ENCODE measurements at places on chromosomes 11 and 22.

GRCh38 chr11:124727474-124727873, 12.3 kb upstream of the NRGN start:
- DNase-seq: no peak

DNA sequence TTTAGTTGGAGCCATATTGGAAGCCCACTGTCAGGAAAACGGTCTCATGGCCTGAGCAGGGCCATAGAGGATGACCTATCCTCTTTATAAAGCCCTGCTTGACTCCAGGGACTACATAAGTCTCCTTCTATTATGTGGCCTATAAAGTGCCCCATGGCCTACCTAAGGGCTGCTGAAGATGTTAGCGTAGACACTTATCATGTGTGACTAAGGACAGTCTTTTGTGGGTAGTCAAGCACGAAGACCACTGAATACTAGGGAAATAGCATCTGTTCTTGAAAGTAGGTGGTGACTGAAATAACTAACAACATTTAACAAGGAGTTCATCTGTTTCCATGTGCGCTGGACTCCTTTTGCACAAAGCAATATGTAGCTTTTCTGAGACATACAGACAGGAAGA, 117.1 kb downstream of the SWAP70 start:
- no peak for DNase-seq

GRCh38 chr11:36436064-36436463, 74.0 kb downstream of the TRAF6 start:
- no peak for DNase-seq

DNA sequence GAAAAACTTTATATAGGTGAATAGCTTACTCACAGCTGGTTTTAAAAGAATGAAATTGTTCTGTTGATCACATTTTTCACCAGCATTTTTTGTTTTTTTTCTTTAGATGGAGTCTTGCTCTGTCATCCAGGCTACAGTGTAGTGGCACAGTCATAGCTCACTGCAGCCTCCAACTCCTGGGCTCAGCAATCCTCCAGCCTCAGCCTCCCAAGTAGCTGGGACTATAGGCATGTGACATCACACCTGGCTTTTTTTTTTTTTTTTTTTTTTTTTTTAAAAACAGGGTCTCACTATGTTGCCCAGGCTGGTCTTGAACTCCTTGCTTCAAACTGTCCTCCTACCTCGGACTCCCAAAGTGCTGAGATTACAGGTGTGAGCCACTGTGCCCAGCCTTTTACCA, 3.6 kb downstream of the PACS1 start:
- no peak for DNase-seq

- DNase-seq: no peak
Measured at GRCh38 chr22:38257650-38258250, 15.1 kb downstream of the TMEM184B start.

- DNase-seq: no peak
Measured at GRCh38 chr22:17872471-17872870, 98.2 kb upstream of the BID start.

DNA sequence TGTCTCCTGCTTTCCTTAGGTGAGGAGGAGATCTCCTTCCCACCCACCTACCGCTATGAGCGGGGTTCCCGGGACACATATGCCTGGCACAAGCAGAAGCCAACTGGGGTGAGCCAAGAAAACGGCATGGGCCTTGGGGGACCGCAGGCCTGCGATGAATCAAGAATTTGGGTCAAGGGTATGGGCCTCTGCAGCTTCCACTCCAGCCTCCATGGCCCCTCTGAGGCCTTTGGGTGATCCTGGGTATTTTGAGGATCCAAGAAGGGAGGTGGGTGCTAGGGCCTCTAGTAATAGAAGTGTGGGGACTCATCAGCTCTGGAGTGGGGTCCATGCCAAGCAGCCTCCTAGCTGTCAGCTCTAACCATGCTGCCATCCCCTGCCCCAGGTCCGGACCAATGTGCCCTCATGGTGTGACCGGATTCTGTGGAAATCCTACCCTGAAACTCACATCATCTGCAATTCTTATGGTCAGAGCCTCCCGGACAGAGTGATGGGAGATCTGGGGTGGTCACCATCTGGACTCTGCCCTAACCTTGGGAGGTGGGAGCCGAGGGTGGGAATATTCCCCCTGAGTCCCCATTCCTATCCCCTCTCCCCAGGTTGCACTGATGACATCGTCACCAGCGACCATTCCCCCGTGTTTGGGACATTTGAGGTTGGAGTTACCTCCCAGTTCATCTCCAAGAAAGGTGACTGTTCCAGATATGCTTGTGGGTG, 8.6 kb downstream of the INPPL1 start:
- DNase-seq: no peak

GRCh38 chr22:46762238-46763050, at the start of gene TBC1D22A:
TSS of gene TBC1D22A (plus strand) at chr22:46762650. CDS start at chr22:46762787, 137 bp downstream.
- DNase-seq: peak; percentile 97

GRCh38 chr11:35390737-35391682, 28.3 kb downstream of the SLC1A2 start:
- no peak for DNase-seq

- DNase-seq: no peak
Measured at GRCh38 chr11:134949121-134950090, 537.4 kb upstream of the B3GAT1 start.
